ENCODE measurements at places on chromosomes 2 and 18.

GRCh38 chr18:12015416-12016062 lies 34.2 kb downstream of the IMPA2 start:
- no peak for DNase-seq

- DNase-seq: no peak
Measured at GRCh38 chr2:199818026-199818425, 33.0 kb downstream of the FTCDNL1 start.

DNA sequence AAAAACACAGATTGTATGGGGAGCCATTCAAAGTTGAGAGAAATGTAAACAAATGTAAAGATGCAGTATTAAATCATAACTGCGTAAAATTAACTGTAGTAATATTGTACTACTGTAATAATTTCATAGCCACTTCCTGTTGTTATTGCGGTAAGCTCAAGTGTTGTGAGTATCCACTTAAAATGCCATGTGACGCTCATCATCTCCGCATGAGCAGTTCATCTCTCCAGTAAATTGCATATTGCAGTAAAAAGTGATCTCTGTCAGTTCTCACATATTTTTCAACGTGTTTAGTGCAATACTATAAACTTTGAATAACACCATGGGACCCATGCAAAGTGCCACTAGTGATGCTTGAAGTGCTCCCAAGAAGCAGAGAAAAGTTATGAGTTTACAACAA lies 41.8 kb upstream of the SP3 start:
- DNase-seq: no peak

DNA sequence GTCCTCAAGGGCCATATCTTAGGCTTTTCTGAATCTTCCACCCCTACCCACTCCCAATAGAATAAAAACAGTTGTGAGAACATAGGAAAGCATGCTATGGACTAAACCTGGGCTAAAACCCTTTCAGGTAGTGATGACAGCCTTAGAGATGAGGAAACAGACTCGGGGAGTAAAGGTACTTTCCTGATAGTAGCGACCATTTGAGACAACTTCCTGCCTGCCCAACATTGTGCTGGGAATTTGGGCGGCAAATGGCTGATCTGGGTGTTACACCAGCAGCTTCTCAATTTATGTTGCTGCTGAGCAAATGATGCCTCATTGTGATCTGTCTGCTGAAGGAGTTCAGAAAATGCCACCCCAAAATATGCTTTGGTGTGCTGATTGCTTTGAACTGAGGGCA lies 66.6 kb downstream of the TMEM17 start:
- DNase-seq: no peak

DNA sequence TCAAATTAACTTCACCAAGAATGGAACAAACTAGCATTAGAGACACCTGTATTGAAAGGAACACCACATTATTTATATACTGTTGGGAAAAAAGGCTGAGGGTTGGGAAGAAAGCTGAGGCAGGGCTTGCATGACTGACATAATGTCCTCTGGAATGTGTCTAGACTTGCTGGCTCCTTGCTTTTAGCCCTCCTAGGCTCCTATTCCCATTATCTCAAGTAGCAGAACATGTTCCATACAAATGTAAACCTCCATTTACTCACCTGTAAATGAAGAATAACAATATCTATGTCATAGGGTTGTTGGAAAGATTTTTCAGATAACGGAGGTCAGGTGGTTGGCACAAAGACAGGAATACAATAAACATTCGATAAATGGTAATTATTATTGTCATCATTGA lies 976 bp upstream of the ACADL start:
- no peak for DNase-seq

- no peak for DNase-seq
Measured at GRCh38 chr2:162126111-162126519, 25.9 kb downstream of the GCG start.

- no peak for DNase-seq
Measured at GRCh38 chr2:121832412-121833357, 77.2 kb downstream of the TSN start.

DNA sequence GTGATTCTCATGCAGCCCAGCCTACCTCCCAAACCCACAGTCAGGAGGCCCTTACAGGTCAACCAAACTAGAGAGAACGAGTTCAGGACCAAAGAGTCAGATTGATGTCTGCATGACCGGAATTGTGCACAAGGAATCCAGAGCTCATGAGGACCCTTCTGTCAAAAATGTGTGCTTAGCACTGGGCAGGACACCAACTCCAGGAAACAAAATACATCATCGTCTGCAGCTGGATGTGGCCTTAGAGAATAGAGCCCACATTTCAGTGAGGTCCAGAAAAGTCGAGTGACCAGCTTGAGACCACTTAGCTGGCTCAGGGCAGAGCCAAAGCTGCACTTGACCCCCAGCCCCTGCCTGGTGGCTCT lies 3.2 kb downstream of the TNS1 start:
- no peak for DNase-seq

DNA sequence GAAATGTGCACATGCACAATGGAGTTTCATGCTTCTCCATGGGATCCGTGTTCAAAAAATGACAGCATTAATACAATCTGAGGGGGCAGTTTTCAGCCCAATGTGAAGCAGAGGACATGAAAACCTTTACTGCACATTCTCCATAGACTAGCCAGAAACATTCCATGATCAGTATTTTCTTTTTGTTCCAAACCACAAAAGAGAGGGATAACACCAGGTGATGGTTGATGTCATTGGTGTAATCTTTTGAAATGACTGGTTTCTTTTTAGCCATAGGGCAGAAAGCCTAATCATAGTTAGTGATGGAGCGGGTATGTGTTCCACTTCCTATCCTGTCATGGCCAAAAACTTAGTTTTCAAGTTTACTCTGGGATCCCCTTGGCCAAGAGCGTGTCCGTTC lies 1.8 kb upstream of the KYNU start:
- DNase-seq: no peak

DNA sequence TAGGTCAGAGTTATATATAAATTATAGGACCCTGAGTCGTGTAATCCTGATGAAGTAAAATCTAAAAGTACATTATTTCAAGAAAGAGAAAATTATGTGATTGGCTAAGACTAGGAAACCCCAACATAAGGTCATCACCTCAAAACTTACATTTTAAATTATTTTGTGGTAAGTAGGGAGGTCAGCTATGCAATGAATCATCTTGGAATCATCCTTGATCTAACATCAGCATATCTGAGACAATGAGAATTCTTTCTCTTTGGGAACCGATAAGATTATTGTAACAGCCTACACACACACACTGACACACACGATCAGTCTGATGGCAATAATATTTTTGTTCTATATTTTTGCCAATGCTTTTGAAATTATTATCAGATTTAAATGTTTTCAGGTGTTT lies 904.8 kb upstream of the CHAC2 start:
- no peak for DNase-seq

DNA sequence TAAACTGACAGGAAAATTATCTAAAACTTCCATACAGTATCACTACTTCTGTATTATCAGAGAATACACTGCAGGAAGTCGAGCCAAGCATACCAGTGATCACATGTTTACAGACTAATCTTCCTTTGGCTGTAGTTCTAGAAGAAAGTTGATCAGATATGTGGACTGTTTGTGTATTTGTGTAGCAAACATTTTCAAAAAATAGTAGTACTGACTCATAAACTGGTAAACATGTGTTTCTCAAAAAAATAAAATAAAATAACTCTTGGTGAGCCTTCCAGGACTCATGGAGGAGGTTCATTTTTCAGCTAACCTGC lies 148.9 kb upstream of the SLC39A10 start:
- DNase-seq: peak; percentile 34

DNA sequence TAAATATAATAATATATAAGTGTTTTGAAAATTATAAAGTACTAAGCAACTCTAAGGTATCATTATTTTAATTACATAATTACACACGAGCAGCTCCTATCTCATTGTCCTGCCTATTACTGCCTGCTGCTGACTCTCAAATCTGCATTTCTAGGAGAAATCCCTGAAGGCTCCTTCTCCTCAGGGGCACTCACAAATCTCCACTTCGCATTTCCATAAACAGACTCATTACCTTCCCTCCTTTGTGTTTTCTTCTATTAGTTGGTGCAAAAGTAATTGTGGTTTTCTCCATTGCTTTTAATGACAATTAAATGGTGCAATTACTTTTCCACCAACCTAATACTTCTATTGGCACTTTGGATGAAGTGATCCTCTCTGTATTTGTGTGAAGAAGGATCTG lies 135.0 kb upstream of the HNMT start:
- no peak for DNase-seq

DNA sequence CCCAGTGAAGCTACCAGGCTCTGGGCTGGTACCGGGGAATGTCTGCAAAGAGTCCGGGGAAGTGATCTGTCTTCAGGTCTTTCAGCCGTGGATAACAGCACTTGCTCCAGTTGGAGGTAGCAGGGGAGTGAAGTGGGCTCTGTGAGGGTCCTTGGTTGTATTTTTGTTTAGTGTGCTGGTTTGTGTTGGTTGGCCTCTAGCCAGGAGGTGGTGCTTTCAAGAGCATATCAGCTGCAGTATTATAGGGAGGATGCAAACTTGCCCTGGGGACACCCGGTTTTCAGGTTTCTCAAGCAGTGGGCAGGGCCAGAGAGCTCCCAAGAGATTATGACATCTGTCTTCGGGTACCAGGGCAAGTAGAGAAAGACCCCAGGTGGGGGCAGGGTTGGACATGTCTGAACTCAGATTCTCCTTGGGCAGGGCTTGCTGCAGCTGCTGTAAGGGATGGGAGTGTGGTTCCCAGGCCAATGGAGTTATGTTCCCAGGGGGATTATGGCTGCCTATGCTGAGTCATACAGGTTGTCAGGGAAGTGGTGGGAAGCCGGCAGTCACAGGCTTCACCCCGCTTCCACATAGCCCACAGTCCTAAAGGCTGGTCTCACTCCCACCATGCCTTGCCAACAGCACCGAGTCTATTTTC lies 34.4 kb downstream of the ACAA2 start:
- no peak for DNase-seq

DNA sequence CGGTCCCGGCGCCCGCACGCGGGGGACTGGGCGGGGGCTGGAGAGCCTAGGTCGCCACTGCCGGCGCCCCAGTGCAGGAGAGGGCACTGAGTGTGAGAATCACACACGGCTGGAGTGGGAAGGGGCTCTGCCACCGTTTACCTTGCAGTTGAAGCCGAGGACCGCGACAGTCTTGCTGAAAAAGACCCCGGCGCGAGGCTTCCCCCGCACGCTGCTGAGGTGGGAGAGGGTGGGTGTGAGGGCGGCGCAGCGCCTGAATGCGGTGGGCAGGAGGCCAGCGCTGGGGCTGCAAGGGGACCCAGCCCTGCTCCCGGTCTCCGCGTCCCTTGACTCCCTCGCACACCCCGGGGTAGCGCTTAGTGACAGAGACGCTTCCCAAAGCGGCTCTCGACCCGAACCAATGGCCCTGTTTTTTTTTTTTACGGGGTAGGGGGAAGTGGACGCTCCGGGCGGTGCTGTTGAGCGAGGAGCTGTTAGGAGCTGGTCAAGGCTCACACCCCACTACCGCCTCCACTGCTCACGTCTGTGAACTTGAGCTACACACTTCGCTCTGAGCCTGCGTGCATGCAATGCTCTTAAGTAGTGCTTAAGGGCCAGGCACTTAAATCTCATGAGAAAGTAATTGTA lies 794 bp downstream of the NOTO start:
- no peak for DNase-seq

- DNase-seq: no peak
Measured at GRCh38 chr18:26406324-26406723, 142.0 kb downstream of the KCTD1 start.

- DNase-seq: no peak
Measured at GRCh38 chr2:9229470-9229820, 22.8 kb downstream of the ASAP2 start.

DNA sequence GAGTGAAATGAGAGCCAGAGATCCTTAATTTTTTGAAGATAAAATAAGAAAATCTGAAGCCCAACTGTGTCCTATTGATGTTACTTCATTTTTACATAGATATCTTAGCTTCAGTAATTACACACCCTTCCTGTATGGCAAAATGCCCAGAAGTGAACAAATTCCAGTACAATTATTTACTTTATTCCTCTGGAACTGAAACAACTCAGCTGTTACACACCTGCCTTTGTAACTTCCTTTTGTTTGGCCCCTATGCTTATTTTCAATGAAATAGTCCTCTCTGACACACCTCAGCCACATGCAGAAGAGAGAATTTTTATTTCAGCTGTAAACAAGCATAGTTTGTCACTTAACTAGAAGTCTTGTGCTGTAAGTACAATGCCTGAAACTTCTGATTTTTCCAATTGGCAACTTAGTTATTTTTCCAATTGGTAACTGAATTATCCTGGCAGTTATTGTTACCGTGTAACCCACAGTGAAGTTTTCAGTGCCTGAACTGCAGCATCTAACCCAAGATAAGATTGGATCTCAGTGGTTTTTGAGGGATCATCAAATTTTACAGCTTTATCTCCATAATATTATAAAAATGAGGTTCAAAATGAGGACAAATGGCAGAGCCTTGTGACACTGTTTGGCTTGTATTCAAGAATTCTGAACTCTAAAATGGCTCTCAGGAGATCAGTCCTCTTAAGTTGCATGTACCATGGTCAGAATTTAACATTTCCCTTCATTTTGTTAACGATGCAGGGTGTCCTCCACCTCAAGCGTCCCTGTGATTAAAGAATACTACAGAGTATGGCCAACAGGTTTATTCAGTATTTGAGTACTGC lies 82.6 kb downstream of the PKP4 start:
- DNase-seq: peak; percentile 39

DNA sequence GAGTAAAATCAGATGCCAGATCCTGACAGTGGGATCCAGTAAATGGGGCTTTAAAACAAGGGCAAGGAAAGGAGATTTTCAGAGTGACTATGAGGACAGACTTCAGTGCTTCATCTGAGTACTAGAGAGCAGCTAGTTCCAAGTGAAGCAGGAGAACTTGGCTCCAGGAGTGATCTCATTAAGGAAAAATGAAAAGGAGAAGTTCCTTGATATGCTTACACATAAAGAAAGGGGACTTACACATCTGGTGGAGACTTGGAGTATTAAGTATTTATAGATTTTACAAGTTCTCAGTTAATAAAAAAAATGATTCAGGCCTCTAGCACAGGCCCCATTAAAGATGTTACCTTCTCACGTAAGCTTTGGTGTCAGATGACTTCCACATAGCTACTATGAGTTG lies 105.8 kb downstream of the ICOS start:
- DNase-seq: no peak

GRCh38 chr2:148998165-148998830 lies 40.2 kb upstream of the LYPD6B start:
- DNase-seq: no peak

DNA sequence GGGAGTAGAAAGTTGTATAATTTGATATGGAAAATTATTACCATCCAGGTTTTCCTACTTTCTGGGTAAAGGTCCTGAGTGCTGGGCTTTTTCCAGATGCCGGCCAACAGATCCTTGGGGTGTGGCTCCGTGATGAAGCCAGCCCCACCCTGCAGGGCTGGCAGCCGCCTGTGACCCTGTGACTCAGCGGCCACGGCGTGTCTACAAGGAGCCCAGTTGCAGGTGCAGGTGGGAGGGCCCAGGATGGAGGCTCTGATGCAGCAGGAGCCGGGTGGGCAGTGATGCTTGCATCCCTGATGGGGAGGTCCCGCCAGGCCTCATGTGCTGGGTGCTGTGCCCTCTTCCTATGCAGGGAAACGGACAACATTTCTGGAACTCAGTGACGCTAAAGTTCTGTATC lies 96.0 kb upstream of the ALKAL2 start:
- no peak for DNase-seq

All from erythroblast (primary cell).